ENCODE measurements at places on chromosomes 2 and 18.

DNA sequence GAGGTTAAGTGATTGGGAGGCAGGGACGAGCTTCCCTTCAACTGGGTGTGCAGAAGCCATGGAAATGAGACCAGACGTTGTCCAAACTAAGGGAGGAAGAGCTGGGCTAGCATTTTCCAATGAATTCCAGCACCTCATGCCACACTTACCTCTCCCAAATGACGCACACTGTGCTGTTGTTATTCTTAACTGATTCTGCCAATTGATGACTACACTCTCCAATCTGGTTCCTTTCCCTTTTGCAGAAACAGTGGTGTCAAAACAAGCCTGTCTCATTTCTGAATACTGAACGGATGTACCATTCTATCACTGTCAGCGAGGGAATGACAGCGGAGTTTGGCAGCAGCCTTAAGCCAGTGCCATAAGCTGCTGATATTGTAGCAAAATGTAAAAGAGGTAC, 380.5 kb upstream of the HNRNPA3 start:
- no peak for DNase-seq

DNA sequence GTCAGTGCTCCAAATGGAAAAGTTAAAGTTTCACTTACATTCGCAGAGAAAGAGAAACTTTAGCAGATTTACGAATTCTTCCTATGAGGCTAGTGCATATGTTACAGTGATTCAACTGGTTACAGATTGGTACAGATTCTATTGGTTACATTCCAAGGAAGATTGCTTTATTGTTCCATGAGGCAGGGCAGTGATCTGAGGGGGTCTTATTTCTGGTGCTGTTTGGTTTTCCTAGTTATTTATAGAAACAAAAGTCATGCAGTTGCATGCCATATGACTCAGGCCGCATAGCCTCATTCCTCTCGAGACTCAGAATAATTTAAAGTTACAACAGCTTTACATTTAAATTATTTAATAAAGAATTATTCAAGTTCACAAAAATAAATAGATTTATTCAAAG, 385.4 kb upstream of the SYT4 start:
- peak; percentile 91 for DNase-seq

- DNase-seq: no peak
These were observed 257.3 kb downstream of the ATAD2B start for GRCh38 chr2:23669413-23670244.

DNA sequence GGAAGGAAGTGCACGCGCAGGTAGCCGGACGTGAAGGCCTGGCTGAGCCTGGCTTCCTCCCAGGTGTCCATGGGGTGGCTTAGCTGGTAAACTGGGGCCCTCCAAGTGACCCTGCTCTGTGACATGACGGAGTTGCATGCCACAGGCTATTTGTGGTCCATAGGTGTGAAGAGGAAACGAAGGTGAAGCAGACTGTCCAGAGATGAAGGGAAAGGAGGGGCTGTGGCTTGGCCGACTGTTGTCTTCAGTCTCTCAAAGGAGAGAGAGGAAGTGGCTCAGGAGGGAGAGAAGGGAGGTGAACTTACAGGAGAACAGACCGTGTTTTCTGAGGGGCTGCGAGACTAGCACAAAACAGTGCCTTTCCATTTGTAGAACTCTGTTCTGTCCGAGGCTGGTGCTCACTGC, 19.3 kb downstream of the INPP5D start:
- DNase-seq: no peak

- peak; percentile 94 for DNase-seq
These were observed 100.5 kb upstream of the ITPRID2 start for GRCh38 chr2:181790716-181791649.

DNA sequence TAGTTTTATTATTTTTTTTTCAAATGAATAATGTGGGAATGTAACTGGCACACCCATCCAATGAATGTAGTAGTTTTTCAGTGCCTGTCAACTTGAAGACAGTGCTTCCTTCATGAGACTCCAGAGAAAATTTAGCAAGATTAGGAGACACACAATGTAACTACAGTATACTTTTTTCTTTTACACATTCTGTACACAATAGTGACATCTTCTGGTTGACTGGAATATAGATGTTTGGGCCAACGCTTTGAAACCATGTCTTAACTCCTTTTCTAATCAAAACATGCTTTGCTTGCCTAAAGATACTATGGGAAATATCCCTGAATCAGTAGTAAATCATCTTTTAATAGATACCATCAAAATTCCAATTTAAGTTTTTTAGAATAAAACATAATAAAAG, 229.5 kb upstream of the ZC3H15 start:
- peak; percentile 16 for DNase-seq

DNA sequence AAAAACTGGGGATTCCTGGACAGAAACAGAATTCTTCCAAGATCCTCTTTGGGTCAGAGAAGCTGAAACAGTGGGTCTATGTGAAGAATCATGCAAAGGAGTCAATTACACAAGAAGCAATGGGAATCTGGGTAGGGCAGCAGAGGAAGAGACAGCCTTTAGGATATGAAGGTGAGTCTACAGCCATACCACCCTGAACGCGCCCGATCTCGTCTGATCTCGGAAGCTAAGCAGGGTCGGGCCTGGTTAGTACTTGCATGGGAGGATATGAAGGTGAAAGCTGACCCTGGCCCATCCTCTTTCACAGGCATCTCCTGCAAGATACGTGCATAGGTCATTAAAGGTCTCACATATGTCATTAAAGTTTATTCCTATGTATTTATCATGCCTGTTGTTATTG, 1080.9 kb upstream of the FANCL start:
- no peak for DNase-seq

DNA sequence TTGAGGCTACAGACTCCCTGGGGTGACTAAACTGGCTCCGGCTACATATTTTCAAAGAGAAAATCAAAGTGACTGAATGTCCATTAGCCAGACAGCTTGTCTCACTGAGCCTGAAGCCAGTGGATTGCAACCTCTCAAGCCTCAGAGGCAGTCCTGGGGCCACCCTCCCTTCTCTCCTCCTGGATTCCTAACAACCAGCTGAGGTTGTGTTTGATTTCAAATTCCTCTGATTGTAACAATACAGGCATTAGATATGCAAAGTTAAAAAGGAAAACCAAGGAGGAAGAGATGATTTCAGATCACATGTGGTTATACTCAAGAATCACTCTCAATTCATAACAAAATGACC, 101.0 kb upstream of the LMAN1 start:
- no peak for DNase-seq

GRCh38 chr2:96072746-96073145, 38.0 kb upstream of the GPAT2 start:
- no peak for DNase-seq

- DNase-seq: no peak
These were observed 259.7 kb downstream of the CMPK2 start for GRCh38 chr2:6605836-6606505.

- no peak for DNase-seq
These were observed 209.2 kb upstream of the STON1 start for GRCh38 chr2:48320742-48321141.
